NCI-H1105 treated with DMSO at 0.1 percent for 48 hours (cell line): ENCODE measurements at places on chromosomes 3 and 15.

DNA sequence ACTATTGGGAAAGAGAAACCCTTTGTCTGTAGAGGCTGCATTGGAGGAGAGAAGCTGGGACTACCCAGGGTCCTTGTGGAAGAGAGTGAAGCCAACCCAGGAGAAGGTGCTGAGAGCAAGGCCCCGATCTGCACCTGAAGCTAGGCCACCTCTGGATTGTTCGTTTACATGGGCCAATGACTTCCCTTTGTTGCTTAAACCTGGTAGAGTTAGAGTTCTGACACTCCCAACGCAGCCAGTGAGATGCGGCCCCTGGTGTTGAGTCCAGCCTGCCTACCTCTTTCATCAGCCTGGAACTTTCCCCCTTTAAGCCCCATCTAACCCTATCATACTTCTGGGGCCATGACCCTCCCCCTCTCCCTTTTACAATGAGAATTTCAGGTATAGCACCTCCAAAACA, 30.8 kb downstream of the CCDC13 start:
- DNase-seq = no peak

GRCh38 chr3:33687406-33688010, 30.5 kb downstream of the CLASP2 start:
- DNase-seq = no peak

DNA sequence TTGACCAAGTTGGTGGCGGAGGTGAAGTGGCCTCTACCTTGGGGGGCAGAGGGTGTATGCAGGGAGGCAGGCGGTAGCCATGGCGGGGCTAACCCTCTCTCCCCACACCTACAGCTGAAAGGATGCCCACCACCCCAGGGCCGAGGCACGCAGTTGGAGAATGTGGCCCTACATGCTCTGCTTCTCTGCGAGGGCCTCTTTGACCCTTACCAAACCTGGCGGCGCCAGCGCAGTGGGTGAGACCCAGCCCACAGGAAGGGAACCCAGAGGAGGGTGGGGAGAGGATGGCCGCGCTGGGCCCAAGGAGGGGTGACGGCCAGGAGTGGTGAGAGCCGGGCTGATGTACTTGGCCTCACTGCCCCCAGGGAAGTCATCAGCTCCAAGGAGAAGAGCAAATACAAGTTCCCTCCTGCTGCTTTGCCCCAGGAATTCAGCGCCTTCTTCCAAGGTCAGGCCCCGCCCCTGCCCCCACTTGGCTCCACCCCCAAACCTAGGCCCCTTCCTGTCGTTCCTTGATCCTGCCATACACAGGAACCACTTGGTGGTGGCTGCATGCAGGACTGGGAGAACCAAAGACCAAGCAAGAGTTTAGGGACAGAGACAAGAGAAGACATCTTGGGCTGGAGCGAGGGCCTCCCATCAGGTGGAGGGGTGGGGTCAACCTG, 9.8 kb downstream of the NBEAL2 start:
- no peak for DNase-seq

- DNase-seq = no peak
Observed at GRCh38 chr3:4220065-4220464, 83.1 kb upstream of the SETMAR start.

DNA sequence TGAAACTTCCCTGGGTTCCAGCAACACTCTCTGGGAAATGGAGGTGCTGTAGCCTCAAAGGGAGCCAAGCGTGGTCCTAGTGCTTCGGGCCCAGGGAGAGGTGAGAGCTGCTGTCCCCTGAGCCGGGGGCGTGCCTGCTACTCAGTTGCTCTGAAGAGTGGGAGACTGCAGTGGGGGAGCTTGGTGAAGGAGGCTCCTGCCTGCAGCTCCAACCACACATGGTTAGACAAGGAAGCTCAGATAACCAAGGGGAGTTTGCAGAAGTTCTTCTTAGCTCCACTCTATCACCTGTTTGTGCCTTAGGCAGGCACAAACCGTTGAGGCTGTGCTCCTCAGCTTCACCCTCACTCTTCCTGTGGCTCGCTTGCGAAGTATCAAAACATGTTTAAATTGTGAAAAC, 53.6 kb upstream of the TRPM1 start:
- DNase-seq = no peak

GRCh38 chr15:57948351-57949289, 116.9 kb downstream of the ALDH1A2 start:
- DNase-seq = no peak

- DNase-seq = no peak
Observed at GRCh38 chr15:66025972-66026371, 156.7 kb downstream of the RAB11A start.

GRCh38 chr15:94027581-94027980, 203.8 kb upstream of the MCTP2 start:
- no peak for DNase-seq
